ENCODE measurements at places on chromosomes 6 and 20. TPM values are rescaled to one million over a fixed set of nuclear protein-coding genes. Genes with fewer than 3 reads are reported as not detected.

- DNase-seq = peak; percentile 45
These were observed 3.6 kb upstream of the GPSM3 start for GRCh38 chr6:32195902-32196681.

DNA sequence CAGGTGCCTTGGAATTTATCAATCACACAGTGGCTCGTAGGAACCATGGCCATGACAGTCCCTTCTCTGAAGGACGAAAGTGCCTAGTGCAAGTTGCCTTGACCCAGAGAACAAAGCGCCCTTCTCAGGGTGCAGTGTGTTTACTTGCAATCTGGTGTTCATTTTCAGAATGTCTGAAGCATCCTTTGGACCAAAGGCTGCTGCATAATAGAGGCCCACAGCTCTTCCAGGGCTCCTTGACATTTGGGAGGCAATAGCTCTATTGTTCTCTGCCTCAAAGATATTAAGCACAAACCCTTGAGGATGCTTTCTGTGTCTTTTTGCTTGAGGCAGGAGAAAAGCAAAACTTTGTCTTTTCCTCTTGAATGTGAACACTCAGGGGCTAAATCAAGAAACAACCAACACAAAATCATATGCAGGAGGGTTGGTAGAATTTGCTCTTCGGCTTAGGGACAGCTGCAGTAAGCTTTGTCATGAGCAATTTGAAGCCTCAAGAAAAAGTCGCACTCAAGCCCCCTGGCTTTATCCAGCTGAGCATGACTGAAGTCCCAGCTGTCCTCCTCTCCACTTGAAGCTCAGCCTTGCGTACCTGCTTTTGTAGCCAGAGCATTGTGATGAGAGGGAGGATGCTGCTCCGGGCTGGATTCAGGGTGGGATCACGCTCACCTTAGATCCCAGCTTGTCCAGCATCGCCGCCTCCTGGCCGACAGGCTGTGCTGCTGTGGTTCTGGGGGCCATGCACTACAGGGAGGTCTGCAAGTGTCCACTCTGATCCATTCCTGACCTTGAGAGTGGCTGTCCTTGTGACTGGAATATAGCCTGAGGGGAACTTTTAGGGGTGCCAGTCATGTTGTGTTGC is 495.4 kb downstream of the CDH26 start:
- no peak for DNase-seq

ZC2HC1B gene
- not detected for total RNA-seq

LTA gene
- not detected for total RNA-seq

LATS1 gene
- 15.1 TPM for total RNA-seq

PCMT1 gene
- total RNA-seq = 101 TPM

All from esophagus squamous epithelium (tissue), 5 donors.